ENCODE measurements at places on chromosomes 5 and 9. TPM values are rescaled to one million over a fixed set of nuclear protein-coding genes. Genes with fewer than 3 reads are reported as not detected.

DNA sequence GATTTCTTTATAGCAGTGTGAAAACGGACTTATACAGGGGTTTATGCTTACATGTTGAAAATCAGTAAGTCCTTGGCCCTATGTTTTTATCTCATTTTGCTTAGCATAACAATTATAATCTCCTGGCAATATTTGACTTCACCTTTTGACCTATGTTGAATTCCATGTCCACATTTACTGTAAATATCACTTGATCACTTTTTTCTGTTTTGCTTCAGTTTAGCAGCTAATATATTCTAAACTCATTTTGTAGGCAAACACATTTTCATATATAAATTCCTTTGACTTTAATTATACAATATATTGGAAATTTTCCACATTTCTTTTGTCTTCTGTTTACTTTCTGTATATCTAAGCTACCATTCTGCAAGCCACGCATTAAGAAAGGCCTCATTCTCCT is 674.0 kb downstream of the MAT2B start:
- DNase-seq, result no peak

- DNase-seq, result peak; percentile 32
Measured at GRCh38 chr9:83623679-83624076, 735 bp downstream of the IDNK start.

GRCh38 chr5:16477541-16477940 is 11.9 kb upstream of the ZNF622 start:
- DNase-seq, result no peak

- no peak for DNase-seq
Measured at GRCh38 chr5:162026803-162027202, 40.8 kb upstream of the GABRG2 start.

DNA sequence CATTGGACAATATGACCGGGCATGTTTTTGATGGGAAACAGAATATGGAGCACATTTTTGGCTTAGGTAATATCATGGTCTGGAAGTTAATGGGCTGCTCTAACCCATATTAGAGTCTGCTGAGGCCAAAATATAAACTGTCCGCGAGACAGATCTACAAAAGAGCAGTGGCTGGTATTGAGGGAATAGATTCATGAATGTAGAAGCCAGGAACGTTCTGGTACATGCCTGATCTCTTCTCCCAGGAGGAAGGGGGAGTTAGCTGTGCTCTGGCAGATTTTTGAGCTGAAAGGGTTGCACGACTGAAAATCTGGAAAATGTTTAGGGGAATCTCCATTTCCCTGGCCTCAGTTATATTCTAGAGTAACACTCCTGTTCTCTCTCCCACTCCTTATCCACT is 42.9 kb upstream of the ZFR start:
- DNase-seq, result no peak

GNA14 gene
- 1.2 TPM for total RNA-seq

PPP3R2 gene
- total RNA-seq, result 3.6 TPM

- DNase-seq, result no peak
Measured at GRCh38 chr9:7974335-7974960, 174.9 kb upstream of the DMAC1 start.

GRCh38 chr9:113564498-113565237 is 101.1 kb downstream of the RGS3 start:
- peak; percentile 88 for DNase-seq

CNTNAP3 gene
- total RNA-seq, result 20.0 TPM

DNA sequence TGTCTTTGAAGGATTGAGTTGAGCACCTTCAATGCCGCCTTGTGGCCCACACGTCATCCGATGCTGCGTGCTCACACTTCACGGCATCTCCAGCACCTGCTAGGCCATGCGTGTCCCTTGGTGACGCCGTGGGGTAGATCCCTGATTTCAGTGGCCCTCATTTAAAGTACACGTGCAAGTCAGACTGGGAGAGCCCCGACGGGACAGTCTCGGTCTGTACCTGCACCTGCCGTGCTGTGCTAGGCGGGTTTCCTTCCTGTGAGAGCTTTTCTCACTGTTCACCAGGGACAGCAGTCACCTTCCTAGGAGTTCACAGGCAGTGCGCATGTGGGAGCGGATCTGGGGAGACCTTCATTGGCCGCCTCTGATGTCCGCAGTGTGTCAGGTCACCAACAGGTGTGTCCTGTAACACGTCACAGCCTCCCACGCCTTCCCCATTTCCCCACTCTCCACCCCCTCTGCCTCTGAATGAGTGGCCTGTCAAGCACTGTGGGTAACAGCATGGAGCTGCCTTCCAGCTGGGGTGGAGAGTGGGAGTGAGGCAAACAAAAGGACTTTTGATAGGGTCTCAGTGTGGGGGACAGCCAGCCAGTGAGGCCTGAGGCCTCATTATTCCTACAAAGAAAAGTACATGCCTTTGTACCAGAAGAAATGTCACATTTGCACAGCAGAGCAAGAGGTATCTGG is 236.4 kb downstream of the FANCC start:
- DNase-seq, result no peak

- peak; percentile 31 for DNase-seq
Measured at GRCh38 chr5:36066540-36067210, at the start of gene UGT3A2. TSS of gene UGT3A2 (minus strand) at chr5:36066882. CDS start at chr5:36066789, 93 bp downstream.

- peak; percentile 83 for DNase-seq
Measured at GRCh38 chr9:94799578-94800264, 73.2 kb downstream of the AOPEP start.

GRCh38 chr5:178341091-178341850 is 108.7 kb upstream of the PHYKPL start:
- DNase-seq, result no peak

- no peak for DNase-seq
Measured at GRCh38 chr5:122424132-122424531, 112.1 kb downstream of the SNCAIP start.

SLC22A4 gene
- total RNA-seq, result 4.6 TPM

DNA sequence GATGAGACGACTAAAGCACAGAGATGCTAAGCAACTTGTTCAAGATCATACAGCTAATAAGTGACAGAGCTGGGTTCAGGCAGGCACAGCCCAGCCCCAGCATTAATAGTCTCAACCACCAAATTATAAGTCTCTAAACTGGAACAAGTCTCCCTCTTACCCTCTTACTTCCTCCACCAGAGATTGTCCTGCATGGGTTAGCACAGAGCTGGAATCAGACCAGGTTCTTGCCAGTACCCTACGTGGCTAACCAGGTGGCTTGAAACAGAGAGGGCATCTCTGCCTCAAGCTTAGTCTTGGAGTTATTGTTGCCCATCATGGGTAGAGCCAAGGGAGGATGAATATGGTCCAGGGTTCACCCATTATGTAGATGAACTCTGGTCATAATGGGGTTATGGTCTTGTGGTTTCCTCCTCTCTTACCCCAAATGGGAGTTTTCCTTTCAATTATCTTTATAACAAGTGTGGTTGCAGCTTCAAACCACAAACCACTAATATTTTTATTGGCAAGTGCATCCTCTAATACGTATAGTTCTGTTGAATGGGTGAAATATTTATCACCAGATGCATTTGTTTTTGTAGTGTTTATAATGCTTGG is 8.3 kb upstream of the XPA start:
- no peak for DNase-seq

CDH6 gene
- total RNA-seq, result 16.1 TPM

FAXDC2 gene
- 32.3 TPM for total RNA-seq

GRCh38 chr5:133113331-133114061 is 61.7 kb downstream of the HSPA4 start:
- no peak for DNase-seq

- no peak for DNase-seq
Measured at GRCh38 chr9:27817747-27818146, 244.5 kb upstream of the C9orf72 start.

- no peak for DNase-seq
Measured at GRCh38 chr9:132166599-132166998, 4.7 kb downstream of the NTNG2 start.

ALG2 gene
- total RNA-seq, result 35.6 TPM

DNA sequence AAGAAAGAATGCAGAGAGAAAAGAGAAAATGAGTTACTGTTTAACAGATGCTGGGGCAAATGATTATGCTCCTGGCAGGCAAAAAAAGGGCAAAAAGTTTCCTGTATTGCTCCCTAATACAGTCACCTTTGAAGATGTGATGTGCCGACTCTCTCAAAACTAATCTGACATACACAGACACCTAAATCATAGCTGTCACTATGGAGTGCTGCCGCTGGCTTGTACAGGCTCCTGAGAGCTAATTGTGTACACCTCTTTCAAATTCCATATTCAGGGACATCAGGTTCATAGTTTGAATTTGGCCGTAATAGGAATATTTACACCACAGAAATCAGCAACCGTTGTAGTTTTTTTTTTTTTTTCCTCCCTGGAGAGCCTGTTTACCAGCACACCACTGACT is 12.4 kb upstream of the FOCAD start:
- no peak for DNase-seq

CD180 gene
- 1.2 TPM for total RNA-seq

IL31RA gene
- total RNA-seq, result 0.48 TPM

DNA sequence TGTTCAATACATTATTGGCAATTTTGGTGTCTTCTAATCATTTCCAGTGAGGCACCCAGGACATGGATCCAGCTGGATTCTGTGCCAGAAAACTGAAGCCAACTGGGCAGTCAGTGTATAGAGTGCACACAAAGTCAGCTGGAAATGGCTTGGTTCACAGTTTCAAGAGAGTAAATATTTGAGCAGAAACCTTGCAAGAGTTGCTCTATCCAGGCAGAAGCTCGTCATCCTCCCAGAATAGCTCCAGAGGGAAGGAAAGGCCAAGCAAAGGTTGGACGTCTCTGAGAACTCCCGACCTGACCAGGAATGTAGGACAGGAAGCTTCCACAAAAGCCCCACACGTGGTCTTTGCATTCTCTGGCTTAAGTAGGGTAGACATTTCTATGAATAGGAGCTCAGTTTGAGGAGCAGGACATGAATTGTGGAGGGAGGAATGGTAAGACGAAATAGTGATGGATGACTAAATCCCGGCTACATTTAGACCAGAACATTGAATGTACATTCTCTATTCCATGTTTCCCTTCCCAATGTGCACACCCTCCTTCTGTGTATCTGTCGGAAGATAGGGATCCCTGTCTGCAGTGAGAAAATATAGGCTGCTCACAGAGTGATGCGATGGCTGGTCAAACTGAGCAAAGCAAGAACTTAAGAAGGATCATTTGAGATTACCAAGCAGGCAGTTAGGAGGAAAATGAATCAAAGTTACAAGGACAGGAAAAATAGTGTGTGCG is 72.7 kb upstream of the FCN2 start:
- peak; percentile 92 for DNase-seq
